ENCODE measurements at places on chromosomes 16 and 17.

DNA sequence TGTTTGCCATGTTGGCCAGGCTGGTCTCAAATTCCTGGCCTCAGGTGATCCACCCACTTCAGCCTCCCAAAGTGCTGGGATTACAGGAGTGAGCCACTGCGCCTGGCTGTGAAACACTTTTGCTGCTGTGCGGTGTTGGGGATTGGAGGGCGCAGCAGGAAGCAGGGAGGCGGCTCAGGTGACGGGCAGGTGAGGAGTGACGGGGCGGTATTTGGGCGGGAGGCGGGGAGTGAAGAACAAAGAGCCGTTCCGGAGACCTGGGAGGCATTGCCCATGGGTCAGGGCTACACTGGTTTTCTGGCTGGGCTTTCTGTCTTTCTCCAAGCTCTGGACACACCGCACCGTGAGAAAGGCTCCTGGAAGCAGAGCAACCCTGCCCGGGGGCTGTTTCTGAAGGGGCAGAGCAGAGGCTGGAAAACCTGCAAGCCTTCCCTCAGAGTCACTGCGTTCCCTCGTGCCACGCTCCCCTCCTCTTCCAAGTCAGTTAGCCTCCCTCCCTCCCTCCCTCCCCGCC lies 22.1 kb downstream of the CRISPLD2 start:
- DNase-seq: no peak

GRCh38 chr17:28908640-28909167 lies 5.8 kb upstream of the DHRS13 start:
- no peak for DNase-seq

DNA sequence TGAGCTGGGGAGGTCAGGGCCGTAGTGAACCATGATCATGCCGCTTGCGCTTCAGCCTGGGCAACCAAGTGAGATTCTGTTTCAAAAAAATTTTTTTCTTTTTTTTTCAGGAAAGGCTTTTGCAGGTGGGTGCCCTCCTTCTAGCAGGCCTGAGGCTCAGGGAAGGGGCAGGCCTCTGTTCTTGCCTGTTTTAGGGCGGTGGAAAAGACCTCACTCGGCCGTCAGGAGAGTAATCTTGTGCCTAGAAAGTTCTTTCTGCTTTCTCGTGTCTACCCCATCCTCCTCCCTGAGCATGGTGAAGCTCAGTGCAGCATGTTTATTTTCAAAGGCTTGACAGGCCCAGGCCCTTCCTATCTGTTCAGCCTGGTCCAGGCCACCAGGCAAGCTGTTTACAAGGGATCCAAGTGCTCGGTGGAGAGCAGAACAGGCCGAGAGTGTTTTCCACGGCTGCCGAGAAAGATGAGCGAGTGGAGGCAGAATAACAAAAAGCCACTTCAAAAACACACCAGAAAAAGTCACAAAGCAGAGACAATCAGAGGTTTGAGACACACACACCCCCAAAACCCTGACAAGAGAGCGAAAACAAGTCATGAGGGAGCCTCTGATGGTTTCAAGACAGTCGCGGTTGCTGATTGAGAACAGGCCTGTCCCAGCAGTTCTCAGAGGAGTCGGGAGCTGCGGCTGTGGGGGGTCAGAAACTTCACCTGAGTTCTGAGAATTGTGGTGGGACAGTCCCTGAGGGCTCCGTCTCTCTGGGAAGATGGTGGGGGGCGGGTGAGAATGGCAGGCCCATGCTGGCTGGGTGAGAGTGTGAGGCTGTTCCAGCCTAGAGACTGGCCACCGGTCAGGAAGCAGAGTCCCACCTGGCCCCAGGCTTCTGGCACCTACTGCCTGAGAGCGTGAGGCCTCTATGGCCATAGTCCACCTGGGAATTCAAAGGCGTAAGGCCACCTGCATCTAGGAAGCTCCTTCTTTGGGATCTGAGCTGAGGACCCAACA lies 37.5 kb upstream of the CCR7 start:
- DNase-seq: no peak

GRCh38 chr16:30741461-30741914 lies 6.7 kb upstream of the PHKG2 start:
- DNase-seq: no peak

- no peak for DNase-seq
Observed at GRCh38 chr16:57062329-57062728, 30.1 kb upstream of the CPNE2 start.

DNA sequence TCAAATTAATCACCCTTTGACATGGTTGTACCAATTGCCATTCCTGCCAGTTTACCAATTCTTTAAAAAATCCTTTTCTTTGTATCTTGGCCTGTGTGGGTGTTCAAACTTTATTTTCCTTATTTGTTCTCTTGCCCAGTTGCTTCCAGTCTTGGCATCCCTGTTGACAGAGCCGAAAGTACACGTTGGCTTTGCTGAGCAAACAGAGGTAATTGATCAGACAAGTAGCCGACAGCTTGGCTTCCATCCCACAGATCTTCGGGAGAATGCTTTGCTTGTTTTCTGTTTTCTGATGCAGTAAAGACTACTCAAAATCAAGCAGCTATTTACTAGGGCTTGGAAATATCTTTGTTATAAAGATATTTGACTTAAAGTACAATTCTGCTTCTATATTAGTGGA lies 506.8 kb upstream of the SALL1 start:
- no peak for DNase-seq

GRCh38 chr17:73782641-73783381 lies 138.6 kb upstream of the SDK2 start:
- no peak for DNase-seq

GRCh38 chr17:49694847-49695697 lies 12.7 kb downstream of the SLC35B1 start:
- peak; percentile 74 for DNase-seq

DNA sequence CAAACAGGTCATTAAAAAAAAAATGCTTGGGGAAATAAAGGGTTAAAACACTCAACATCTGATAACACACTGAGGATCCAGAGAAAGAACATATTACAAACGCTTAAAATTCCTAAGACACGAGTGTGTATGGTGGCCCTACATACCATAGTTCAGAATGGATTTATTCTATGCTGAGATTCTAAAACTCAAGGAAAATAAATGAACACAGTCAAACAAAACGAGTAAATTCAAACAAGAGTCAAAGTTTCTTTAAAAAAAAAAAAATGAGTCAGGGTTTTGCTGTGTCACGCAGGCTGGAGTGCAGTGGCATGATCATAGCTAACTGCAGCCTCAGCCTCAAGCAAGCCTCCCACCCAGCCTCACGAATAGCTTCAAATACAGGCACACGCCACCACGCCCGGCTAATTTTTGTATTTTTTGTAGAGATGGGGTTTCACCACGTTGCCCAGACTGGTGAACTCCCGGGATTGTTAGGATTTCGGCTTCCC lies 17.4 kb downstream of the CRK start:
- DNase-seq: no peak

DNA sequence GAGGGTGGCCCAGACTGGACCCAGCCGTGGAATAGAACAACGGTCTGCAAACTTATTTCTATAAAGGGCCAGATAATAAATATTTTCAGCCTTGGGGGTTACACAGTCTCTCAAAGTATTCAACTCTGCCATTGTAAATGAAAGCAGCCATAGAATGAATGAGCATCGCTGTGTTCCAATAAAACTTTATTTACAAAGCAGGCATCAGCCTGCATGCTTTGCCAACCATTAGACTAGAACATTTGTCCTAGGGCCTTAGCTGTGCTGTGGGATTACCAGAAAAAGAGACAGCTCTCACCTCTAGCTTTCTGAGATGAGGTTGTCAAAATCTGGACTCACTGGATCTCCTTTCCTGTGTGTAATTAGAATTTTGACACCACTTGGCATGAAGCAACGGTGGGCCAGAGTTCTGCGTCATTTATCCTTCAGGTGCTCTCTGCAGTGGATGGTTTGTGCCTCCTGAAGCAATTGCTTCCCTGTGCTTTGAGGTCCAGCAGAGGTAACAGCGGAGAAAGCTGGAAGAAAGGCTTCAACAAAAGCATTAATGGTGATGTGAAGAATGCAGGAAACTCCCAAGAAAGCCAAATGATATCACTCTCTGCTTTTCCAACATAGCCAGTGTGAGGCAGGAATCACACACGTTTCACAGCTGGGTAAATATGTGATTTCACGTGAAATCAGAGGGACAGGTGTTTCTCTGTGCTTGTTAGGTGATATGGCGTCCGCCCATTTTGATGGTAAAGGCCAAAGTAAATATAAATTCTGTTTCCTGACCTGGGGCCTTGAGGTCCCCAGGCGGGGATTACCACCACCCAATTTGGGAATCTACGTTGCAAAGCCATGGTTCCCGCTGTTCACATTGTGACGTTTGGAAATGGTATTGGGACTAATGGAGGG lies 148.4 kb downstream of the PITPNC1 start:
- no peak for DNase-seq

GRCh38 chr16:86773354-86773715 lies 195.0 kb downstream of the FOXL1 start:
- DNase-seq: no peak

DNA sequence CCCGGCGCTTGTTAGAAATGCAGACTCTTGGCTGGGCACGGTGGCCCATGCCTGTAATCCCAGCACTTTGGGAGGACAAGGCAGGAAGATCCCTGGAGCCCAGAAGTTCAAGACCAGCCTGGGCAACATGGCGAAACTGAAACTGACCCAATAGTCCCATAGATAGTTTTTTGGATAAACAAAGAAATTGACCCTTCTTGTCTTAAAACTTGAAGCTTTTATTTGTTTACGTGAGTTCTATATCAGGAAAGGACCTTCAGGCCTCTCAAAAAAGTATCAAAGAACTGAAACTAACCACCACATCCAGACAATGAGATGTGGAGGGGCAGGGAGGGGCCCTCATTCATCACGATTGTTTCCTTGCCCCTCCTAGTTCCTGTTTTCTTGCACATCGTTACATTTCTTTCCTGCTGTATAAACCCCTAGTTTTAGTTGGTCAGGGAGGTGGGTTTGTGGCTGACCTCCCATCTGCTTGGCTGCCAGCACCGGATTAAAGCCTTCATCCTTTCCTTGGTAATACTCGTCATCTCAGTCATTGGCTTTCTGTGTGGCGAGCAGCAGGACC lies 29.9 kb upstream of the PRM1 start:
- DNase-seq: no peak

DNA sequence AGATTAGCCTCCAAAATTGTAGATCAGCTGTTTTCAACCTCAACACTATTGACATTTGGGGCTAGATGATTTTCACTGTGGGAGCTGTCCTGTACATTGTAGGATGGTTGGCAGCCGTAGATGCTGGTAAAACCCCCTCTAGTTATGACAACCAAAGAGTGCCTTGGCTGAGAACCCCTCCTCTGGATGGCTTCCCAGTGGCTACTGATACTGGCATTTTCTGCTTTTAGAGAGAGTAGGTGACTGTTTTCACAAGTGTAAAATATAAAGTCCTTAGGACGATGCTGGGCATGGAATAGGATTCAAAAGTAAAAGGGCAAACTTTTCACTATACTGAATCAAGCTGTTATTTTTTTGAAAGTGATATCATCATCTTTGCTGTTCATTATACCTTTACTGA lies 1048.8 kb upstream of the EEF2KMT start:
- no peak for DNase-seq

DNA sequence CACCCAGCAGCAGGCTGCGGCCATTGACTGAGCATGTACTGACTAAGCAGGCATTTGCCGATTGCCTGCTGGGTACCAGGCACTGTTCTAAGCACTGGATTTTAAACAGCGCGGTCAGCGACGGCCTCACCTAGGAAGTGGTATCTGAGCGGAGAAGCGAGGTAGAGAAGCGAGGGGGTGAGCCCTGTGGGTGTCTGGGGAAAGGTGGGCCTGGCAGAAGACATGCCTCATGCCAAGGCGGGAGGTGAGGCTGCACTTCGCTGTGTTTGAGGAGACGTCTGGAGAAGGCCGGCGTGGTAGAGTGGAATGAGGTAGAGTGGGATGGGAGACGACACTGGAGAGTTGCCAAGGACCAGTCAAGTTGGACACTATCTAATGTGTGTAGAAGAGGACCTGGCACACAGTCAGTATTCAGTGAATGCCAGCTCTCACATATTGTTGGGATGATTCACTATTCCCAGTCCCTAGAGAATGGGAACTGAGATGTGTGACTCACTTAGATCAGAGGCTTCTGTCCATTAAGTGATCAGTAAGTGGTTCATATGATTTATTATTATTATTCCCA lies 14.4 kb downstream of the SYCE1L start:
- no peak for DNase-seq

DNA sequence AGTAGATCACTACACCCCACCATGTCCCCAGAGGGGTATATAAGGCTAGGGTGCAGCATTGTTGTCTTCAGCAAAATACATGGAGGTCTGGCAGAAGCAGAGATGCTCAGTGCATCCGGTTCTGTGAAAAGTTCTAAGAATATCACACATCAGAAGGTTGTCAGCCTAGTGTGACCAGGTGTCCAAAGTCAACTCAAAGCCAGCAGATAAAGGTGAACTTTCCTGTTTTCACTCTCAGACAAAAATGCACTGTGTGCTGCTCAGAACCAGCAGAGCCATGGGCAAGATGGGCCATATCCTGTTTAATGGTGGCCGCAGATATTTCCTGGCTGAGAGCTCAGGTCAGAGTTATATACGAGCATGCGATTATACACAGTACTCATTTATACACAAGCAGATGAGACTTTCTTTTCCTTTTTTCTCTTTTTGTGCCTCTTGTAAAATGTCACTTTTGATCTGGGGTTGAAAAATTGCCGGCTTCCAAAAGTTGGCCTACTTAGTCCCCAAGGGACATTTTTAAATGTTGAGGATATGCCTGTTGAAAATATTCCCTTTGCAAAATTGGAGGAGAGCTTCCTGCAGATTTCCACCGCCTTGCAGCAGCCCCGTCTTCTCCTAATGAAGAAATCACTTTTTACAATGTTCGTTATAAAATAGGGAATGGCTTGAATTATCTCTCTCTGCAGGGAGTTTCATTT lies 425.6 kb upstream of the SALL1 start:
- DNase-seq: no peak

GRCh38 chr17:27384726-27385125 lies 71.5 kb upstream of the KSR1 start:
- no peak for DNase-seq

DNA sequence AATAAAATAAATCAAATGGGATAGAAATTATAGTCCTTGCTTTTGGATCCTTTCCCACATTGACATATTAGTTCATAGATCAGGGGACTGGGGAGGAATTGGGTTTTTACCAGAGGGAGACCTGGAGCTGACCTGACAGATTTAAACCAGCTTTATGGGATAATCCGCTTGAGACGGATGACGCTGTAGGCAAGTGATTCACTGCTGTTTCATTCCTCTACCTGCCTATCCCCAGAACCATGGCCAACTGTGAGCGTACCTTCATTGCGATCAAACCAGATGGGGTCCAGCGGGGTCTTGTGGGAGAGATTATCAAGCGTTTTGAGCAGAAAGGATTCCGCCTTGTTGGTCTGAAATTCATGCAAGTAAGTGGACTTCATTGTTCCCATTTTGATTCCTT lies 2.1 kb downstream of the NME1 start:
- no peak for DNase-seq

- DNase-seq: no peak
Observed at GRCh38 chr16:78376452-78376851, 277.0 kb downstream of the WWOX start.

DNA sequence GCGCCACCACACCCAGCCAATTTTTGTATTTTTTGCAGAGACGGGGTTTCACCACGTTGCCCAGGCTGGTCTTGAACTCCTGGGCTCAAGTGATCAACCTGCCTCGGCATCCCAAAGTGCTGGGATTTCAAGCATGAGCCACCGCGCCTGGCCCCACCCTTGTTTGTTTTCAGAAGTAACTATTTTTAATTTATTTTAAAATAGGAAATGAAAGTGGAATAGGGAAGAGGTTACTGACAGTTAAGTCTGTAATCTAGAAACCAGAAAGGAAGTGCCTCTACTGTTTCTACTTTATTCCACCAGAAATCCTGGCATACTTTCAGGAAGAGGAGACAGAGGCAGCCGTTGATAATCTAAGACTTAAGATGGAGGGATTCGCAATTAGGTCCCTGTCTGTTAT lies 225.6 kb downstream of the TANC2 start:
- DNase-seq: no peak

Data from liver (tissue), 10 donors.